Stimulated activated CD8-positive, alpha-beta memory T cell treated with anti-CD3 and anti-CD28 coated beads, Interleukin-15, amount 100 ng/mL, for 4 hours (primary cell): ENCODE measurements at places on chromosomes 12 and 14.

DNA sequence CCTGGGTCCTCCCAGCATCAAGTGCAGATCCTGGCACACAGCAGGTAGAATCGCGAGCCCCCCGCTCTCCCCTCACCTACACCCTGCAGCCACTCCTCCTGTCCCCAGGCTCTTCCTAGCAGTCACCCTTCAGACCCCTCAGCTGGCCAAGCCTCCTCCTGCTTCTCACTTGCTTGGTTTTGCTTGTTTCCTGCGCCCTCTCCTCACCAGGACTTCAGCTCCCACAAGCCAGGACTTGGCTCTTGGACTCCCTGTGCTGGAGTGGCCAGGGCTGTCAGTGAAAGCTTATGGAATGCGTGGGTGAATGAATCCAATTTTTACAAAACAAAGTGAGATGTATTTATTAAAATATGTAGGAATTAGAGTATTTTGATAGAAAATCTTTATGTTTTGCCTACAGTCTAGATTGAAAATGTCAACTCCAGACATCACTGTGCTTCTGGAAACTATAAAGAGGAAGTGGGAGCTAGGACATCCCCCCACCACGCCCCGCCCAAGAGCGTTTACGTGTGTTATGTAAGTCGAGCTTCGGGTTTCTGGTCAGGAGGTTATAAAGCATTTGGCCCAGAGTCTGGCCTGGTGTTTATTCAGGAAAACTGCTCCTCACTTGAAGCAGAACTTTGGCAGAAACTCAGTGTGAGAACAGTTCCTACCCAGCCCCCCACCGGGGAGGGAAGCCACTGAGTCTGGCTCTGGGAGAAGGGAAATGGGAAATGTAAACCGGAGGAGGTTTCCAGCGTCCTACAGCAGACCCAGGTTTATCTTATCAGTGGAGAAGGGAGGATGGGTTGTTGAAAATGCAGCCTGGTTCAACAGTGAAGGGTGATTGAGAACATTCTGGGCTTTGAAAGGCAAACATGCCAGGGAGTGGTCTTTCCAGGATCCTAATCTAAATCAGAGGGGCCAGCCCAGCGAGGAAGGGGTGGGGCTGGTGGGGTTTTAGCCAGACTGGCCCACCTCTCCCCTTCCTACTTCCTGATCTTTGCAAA, 8.8 kb downstream of the ALDH2 start:
- no peak for DNase-seq

GRCh38 chr14:42070031-42070430, 463.4 kb downstream of the LRFN5 start:
- DNase-seq, result no peak

DNA sequence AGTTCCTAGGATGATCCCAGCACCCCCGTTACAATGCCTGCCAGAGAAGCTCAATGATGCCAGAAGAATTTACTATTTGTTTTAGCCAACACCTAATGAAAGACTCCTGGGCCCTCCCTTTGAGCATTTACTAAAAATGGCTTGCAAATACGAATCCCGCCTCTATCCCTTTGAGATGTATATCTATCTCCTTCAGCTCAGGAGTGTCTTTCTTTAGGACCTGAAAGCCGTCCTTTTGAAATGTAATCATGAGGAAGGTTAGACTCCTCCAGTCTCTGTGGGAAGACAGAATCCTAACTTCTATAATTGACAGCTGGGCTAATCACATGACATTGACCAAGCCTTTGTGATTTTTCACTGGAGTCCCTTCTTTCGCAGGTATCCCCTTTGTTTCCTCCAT, 19.2 kb upstream of the DYNC1H1 start:
- no peak for DNase-seq

- no peak for DNase-seq
These were observed 8.7 kb upstream of the ZNF385A start for GRCh38 chr12:54393207-54393609.

GRCh38 chr12:27840229-27840999, 60.4 kb upstream of the MANSC4 start:
- DNase-seq, result no peak

DNA sequence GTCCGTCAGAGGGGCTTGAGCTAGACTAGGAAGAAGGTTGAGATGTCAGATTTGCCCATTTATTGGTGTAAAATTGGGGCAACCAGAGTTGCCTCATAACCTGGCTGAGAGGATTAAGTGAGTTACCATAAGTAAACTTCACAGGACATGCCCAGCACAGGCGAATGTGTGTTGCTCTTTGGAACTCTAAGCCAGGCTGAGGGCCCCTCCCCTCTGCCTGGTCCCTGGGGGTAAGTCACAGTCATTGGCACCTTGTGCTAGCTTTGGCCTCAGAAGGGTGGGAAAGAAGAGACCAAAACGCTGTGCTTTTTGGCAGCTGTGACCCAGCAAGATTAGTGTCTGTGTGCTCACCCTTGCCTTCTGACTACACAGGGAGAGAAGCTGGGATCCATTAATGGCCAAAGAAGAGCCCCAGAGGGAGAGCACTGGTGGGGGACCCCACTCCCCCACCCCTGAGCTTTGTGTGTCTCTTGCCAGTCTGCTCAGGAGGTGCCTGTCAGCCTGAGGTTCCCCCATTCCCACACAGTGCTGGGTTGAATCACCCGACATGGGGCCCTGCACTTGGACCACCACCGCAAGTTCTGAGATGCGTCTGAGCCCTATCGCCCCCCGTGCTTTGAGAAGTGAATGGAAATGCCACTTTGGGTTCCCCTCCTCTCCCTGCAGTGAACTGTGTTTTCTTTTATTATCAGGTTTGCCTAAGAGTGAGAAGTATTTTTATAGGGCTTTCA, 74.1 kb downstream of the CACNA1C start:
- no peak for DNase-seq

- no peak for DNase-seq
These were observed 75.9 kb downstream of the TTLL5 start for GRCh38 chr14:75736845-75737485.

GRCh38 chr14:67620217-67620785, 581 bp downstream of the ARG2 start:
- DNase-seq, result no peak

DNA sequence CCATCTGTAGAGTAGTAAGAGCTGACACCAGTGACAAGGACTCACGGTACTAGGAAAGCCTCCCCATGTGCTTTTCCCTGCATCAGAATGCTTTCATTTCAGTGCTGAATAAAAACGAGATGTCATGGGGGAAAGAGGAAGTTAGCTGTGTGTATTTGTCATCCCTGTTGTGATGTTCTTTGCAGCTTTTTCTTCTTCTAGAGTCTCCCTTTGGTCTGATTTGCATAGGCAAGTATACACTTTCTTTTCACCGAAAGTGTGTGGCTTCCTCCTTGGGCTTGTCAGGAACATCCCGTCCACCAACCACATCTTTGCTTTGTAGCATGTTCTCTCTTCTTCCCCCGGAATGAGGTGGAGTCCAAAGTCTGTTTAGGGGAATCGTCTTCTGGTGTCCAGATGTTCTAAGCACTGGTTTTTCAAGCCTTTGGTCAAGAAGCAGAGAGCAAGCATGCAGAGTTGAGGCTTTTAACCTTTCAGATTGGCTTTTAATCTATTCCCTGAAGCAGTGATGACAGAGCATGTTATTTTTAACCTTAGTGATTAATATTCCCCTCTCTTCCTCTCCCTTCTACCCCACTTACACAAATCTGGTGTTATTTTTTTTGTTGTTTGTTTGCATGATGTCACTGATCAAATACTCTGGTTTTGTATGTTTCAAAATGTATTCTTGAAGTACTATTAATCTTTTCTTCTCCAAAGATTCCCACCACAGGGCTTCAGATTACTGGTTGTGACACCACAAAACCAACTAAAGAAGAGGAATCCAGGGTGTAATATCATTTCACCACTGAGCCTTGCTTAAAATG, 163.4 kb downstream of the SAMD4A start:
- no peak for DNase-seq

- no peak for DNase-seq
These were observed 5.4 kb downstream of the CHURC1 start for GRCh38 chr14:64919618-64920017.

DNA sequence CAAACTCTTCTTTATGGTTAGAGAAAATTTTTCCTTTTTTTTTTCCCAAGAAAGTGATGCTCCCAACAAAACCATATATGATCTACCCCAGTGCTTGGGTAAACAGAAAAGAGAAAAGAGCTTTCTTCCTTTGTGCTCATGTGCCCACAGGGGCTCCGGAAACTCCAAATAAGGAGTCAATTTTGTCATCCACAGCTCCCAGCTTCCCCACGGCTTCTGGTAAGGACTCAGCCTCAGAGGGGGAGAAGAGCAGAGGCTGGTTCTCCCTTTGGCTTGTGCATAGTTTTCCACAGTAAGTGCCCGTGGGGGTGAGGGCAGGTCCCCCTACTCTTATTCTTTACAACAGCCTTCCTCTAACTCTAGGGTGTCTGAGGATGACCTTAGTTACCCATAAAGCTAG, 13.3 kb upstream of the RGS6 start:
- no peak for DNase-seq

DNA sequence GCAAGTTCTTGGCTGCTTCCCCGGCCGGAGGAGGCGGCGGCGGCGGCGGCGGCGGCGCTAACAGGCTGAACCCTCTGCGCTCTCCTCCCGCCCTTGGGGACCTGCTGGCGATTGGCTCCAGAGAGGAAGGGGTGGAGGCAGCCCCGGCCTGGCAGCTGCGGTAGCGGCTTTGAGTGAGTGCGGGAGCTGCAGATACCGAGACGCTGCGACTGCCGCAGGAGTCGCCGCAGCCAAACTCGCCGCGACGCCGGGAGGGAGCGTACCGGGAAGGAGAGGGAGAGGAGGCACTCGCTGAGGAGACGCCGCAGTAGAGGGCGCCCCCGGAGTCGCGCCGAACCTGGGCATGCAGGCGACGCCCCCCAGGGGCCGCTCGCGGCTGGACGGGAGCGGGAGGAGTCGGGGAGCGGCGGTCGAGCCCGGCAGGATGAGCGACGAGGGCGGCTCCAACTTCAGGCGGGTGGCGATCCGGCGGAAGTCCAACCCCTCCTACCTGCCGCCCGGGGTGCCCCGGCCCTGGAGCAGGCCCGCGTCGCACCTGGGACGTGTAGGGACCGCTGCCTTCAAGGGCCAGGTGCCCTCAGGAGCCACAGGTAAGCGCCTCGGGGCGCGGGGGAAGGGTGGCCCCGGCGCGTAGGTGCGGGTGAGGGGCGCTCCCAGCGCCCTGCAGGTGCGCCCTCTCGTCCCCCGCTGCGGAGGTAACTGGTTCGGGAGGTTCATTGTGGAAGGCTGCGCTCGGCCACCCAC, at the start of gene FGD4:
FGD4 (plus strand) TSS at position 189 of the 744 bp plus-strand sequence.
- no peak for DNase-seq

GRCh38 chr12:53267306-53267998, 647 bp upstream of the ESPL1 start:
- no peak for DNase-seq

DNA sequence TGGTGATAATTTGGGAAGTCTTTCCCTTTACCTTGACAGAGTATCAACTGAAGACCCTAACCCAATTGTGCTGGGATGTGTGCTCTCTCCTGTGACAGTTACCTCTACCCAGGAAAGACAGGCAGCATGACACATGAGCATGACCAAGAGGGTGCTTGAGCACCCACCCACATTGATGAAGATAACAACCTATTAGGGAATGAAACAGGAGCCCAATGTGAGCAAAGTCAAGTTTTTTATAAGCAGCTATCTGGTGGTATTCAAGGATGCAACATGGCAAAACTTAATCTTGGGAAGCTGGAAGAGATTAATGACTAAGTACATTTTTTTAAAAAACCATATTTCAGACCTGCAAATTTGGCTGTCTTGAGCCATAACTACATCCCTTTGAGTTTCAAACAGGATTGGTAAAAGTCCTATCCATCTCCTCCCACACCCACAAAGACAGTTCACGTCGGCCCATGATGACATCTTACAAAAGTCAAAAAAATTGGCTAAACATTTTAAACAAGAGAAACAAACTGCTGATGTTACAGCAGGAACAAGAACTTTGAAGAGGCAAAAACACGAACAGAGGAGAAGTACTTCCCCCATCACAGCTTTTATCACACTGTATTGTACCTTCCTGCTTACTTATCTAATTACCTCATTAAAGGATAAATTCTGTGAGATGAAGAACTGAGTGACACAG, 60.3 kb downstream of the MED13L start:
- no peak for DNase-seq
